ENCODE measurements at places on chromosomes 12 and 14.

- no peak for DNase-seq
Observed at GRCh38 chr12:61369241-61369910, 890.8 kb upstream of the USP15 start.

DNA sequence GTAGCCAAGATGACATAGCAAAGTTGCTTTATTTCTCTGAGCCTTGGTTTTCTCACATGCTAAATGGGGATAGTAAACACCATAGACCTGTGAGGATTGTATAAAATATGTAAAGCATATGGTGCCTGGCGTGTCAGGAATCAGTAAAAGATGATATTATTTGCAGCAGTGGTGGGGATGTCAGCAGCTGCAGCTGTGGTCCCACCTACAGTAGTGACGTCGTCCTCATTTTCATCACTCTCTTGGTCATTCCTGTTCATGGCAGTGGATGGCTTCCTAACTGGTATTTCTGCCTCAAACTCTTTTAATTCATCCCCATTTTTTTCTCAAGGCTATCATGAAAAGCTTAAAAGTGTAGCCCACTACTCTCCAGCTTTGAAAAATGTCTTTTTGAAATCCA, 12.1 kb downstream of the BMAL2 start:
- DNase-seq: no peak

- DNase-seq: no peak
Observed at GRCh38 chr14:96926001-96926400, 128.8 kb downstream of the VRK1 start.

DNA sequence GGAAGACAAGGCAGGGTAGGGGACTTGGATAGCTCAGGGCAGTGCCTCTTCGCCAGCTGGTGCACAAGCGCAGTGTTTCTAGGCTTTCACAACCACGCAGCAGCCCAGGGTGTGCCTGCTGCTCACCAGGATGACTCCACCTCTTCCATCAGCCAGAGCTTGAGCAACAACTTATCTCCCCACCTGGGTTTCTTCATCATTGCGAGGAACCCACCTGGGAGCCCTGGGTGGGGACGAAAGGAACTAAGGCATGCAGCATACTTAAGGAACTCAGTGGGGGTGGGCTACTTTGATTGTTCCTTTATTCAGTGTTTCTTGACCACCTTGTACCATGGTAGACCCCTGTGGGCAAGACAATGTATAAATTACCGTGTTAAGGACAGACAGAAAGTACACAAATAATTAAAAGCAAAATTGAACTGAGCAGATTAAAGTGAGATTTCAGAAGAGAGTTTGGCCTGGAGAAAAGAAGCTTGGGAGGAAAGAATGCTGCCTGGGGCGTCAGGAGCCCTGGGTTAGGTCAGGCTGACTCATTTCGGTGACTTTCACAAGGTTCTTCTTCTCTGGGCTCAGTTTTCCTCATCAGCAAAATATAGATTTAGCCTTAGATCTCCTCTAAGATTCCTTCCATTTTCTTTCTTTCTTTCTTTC, 22.9 kb downstream of the KRT18 start:
- no peak for DNase-seq

DNA sequence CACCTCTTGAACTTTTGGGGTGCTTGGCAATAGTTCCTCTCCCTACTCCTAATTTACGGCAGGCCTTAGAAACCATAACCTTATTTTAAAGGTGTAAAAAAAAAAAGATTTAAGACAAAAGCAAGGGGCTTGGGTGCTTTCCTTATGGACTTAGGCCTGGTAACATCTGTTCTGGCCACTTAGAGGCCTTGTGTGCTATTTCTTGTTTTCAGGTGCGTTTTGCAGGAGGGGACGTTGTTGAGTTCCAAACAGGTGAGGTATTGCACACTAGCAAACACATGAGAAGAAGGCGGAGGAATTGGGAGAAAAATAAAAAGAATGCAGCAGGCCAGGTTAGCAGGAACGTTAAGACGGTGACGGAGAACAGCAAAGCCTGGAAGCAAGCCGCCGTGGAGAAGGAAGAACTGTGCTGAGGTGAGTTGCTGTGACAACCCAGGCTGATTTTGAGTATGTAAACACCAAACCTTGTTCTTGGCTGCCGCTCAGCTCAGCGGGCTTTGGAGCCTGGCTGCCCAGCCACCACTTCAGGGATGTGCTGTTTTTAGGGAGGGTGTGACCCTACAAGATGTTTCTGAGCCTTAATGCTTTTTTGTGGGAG, 17.3 kb downstream of the EMG1 start:
- no peak for DNase-seq

DNA sequence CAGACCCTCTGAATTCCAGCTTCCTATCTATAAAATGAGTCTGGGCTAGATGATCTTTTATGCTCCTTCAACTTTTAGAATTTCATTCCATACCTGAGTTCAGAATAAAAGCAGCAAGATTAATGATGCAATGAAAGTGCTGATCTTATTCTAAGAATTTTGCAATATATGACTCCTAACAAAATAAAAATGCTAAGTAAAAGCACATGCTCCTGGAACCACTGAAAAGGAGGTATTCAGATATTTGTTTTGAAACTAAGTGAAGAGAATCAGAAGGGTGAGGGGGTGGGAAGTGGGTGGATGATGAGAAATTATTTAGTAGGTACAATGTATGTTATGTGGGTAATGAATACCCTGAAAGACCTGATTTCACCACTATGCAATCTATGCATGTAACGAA, 216.6 kb downstream of the PTPRO start:
- DNase-seq: no peak

DNA sequence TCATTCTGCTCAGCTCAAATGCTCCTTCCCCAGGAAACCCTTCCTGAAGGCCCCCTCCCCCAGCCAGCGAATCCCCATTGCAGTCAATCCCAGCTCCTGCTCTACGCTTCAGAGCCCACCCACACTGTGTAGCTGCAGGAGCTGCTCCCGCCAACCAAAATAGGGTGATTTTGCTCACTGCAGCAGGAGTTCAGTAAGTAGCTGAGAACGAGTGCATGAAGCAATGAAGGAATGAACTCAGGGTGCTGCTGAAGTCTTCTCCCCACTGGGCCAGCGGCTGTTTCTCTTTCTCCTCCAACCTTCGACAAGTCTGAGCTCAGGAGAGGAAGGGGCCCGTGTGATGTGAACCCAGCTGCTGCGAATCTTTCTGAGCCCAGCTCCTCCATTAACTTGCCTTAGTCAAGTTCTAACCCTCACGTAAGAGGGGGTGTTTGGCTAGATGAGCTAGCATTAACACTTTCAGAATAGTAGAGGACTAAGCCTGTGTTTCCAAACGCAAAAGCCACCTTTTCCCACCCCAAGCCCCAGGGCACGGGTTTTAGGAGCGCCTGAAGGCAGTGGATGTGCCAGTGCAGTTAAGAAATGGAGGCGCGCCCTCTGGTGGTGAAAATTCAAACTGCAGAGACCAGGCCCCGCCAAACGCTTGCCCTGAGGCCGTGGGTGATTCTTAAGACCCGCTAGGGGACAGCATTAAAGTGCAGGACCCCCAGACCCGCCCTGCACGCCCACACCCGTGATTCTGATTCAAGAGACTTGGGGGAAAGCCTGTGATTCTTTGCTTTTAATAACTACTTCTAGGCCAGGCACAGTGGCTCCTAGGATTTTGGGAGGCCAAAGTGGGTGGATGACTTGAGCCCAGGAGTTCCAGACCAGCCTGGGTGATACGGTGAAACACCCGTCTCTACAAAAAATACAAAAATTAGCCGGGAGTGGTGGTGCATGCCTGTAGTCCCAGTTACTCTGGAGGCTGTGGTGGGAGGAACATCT, 11.9 kb upstream of the SERPINA4 start:
- peak; percentile 49 for DNase-seq

- peak; percentile 25 for DNase-seq
Observed at GRCh38 chr12:114166362-114166761, 200.2 kb upstream of the RBM19 start.

- DNase-seq: no peak
Observed at GRCh38 chr12:49824895-49825294, 3.3 kb downstream of the NCKAP5L start.

- DNase-seq: no peak
Observed at GRCh38 chr12:49339464-49339861, 2.5 kb upstream of the C1QL4 start.

DNA sequence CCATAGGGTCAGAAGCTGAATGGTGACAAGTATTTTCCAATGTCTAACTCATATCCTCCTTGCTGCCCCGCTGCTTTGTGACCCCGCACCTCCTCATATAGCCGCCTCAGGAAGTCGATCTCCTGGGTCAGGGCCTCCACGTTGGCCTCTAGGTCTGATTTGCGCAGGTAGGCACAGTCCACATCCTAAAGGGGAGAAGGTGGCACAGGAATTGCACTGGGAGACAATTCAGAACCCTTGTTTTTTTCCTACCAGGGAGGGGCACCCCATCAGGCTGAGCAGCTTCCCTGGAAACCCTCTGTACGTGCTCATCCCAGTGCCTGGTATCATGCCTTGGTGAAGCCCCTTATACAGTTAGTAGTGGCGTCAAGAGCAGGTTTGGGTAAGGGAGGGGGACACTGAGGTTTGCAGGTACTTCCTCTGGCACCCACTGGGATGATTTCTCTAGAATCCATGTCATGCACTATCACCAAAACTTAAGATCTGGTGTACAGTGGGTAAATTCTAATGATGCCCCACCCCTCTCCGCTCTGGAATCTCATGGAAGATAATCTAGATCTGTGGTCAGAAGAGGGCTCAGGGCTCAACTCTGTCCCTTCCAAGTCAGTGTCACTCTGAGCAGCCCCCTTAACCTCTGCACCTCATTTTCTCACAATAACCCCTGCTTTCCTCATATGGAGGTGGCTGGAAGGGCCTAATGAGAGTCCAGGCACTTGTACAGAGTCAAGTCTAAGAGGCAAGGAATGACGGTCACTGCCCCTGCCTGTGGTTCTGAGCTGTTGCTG, 20.1 kb upstream of the KRT86 start:
- no peak for DNase-seq

GRCh38 chr12:75507086-75507485, 4.3 kb downstream of the KRR1 start:
- DNase-seq: no peak

GRCh38 chr12:131761638-131762037, 50.7 kb downstream of the SFSWAP start:
- DNase-seq: no peak

DNA sequence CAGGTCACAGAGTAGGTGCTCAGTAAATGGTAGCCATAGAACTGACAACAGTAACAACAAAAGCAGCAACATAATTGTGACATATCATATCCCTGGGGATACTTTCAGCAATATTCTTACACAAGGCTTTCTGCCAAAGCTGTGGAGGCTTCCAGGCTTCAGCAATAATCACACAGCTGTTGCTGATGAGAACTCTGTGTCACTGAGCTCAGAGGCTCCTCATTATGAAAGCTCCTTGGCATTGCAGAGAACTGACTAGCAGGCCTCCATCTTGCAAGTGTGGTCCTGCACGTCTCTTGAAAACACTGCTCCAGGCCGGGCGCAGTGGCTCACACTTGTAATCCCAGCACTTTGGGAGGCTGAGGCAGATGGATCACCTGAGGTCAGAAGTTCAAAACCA, 97.3 kb upstream of the BTG1 start:
- DNase-seq: no peak

DNA sequence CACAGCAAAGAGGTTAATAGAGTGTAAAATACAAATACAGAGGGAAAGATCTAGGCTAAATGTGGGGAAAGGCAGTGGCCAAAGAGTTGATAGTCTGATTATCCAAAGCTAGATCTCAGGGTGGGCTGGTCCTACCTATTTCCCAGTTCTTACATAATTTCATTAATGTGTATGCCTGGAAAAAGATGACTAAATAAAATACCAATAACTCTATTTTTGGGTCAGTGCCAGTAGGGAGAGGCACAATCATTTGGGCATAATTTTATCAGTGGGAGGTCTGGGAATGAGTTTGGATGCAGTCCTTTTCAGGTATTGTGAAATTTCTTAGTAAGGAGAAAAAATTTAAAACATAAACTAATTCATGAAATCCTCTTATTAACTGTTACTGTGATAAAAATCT, 30.6 kb upstream of the CLEC14A start:
- DNase-seq: no peak

DNA sequence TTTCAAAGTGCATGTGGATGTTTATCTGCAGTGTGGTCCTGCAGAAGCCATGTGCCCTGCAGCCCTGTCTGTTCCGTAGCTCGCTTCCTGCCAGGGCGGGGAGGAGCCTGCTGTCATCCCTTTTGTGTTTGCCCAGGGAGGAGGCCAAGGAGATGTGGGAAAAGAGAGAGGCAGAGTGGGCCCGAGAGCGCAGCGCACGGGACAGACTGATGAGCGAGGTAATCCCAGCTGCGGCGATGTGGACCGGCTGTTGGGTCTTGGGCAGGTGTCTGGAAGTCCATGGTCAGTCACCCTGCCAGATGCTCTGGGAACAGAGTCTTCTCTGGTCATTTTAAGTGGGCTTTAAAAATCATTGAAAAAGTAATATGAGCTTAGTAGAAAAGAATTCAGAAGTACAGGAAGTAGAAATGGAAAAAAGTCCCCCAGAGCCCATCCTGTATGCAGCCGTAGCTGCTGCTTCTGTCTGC, 12.8 kb downstream of the TCHP start:
- DNase-seq: no peak

GRCh38 chr12:632102-632696, 31.0 kb downstream of the NINJ2 start:
- DNase-seq: no peak

- DNase-seq: no peak
Observed at GRCh38 chr14:42095155-42095554, 488.5 kb downstream of the LRFN5 start.

GRCh38 chr14:72432748-72433147, 461.2 kb downstream of the DPF3 start:
- no peak for DNase-seq

DNA sequence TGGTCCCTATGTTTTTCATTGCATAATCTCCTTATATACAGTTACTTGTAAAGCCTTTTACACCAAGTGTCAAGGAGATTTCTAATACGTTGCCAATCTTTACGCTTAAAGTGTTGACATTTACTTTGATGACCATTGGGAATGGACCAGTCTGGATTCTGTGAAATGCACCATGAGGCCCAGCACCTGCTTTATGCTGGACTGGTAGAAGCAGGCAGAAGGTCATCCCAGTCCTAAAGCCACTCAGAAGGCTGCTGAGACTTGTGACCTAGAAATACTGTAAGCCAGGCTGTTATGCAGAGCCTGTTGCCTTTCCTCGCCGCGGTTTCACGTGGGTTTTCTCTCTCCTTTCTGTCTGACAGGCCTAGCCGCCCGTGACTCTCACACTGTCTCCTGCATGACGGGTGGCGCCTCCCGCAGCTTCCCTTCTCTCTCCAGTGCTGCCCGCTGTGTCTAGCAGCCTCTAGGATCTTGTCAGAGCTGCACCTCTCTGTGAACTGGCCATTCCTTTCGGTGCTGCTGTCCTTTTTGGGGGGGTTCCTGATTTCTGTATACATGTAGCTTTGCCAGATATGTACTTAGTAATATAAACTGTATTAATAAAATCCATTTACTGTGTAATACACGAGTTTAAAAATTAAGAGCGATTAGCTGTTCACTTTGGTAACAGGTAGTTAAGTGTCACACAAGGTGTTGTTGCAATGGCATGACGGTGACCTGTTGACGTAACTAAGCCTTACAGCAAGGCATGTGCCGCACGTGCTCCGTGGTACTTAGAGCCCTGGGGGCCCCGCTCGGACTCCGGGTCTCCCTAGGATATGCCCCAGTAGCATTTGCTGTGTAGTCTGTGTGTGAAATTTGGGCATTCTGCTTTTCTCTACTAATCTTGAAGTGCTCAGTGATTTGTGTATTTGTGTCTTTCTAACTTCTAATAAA, 29.7 kb downstream of the XRCC3 start:
- no peak for DNase-seq

GRCh38 chr12:113967368-113967767, 1.2 kb upstream of the RBM19 start:
- DNase-seq: no peak

Data from NCI-H1092 (cell line).